ENCODE measurements at places on chromosomes 13 and 19.

DNA sequence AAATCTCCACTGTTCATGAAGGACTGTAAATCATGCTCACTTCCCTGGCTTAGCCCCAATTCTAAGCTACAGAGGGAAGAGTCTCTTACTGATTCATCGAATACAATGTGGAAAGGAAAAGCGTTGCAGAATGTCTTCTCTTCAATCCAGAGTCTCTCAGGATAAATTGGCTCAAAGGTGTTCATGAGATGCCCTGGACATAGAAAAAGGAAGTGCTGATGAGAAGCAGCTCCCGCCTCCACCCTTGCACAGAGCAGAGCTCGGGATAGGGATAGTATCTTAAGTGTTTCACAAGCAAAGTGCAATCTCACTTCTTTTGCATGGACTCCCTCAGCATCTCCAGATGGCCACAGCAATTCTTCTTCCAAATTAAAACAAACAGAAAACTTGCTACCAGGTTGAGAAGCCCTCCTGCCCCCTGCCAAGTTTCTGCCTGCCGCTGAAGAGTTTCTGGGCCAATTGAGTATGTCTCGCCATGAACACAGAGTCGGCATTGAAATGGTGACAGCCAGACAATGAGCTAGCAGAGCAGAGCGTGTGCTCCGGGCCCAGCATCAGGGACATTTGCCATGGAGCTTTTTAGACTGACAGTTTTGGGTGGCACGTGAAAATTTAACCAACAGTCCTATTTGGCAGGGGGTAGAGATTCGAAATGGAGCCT is 85.7 kb downstream of the C13orf42 start:
- no peak for DNase-seq

DNA sequence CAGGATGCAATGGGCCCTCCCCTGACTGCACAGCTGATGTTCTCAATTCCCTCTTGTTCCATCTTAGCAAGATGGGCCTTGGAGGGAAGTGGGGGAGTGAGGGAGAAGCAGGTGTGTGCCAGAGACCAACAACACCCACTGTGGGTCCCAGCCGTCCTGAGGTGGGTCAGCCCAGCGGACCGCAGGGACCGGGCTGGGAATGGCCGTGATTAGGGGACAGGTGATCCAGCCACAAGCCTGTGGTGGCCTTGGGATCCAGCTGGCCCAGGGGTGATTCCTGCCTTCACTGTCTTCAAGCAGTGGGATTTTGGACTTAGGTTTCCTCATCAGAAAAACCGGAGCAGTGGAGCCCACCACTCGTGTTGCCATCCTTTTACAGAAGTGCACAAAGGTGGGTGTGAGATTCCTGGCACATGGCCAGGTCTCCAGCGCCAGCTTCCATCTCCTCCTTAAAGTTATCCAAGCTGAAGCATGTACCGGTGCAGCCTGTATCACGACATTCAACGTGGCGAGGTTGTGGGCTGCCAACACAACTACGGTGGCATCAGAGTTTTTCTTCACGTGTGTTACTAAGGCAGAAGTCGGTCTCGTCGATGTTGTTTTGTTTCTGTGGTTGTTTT is 9.0 kb upstream of the ATP11A start:
- DNase-seq = no peak

DNA sequence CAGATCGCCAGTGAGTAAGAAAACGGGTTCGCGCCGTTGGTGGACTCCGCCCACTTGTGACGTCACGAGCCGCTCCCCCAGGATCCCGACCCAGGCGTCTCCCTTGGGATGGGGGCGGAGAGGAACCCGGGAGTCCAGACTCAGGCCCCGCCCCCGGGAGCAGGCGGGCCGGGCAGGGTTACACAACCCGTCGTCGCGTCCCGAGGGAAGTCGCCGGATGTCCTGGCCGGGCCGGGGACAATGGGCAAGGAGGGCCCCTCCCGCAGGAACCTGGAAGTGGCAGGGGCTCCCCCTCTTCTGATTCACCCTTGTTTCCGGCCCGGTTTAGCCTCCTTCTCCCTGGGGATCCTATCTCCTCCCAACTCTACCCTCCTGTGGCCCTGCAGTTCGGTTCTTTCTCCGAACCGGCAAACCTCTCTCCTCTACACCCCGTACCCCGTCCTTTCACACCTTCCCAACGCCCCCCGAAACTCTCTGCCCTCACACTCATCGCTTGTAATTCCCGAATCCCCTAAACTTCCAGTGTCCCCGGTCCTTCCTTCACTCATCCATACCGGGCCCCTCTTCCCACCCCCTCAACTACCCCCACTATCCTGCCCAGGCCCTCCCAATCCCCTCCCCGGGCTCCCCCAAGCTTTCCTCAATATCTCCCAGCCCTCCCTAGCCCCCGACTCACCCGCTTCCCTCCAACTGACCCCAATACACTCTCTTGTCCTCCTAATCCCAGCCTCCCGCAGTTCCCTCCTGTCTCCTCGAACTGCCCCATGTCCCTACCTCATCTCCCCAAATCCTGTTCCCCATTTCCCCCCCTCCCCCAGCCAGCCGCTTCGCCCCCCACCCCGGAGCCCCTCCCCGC is 20.0 kb upstream of the ERCC1 start:
- peak; percentile 84 for DNase-seq

- no peak for DNase-seq
Observed at GRCh38 chr19:58409010-58409790, 751 bp downstream of the ZNF584 start.

DNA sequence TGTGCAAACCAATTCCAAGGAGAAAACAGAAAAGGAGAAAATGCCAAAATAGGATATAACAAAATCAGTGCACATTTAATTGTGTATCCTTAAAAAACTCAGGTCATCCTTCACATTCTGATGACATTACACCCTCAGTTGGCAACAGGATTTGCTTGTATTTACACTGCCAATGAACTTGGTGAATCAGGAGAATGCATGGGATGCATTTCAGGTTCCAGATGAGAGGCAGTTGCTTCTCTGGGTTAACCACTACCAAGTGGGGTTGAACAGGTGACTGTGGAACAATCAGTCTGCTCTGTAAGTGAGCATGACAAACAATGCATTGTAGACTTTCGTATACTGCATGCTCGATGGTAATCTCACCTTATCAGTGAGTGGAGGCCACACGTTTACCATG is 79.1 kb downstream of the STARD13 start:
- no peak for DNase-seq

GRCh38 chr19:17830567-17831418 is 9.5 kb upstream of the INSL3 start:
- peak; percentile 51 for DNase-seq

DNA sequence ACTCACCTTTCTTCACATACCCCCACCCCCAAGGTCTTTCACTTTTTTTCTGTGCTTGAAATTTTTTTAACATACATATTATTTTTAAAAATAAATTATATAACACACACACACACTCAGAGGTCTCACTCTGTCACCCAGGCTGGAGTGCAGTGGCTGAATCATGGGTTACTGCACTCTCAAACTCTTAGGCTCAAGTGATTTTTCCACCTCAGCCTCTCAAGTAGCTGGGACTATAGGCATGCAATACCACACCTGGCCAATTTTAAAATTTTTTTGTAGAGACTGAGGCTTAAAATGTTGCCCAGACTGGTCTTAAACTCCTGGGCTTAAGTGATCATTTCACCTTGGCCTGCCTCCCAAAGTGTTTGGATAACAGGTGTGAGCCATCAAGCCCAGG is 32.9 kb upstream of the ZNF429 start:
- no peak for DNase-seq

DNA sequence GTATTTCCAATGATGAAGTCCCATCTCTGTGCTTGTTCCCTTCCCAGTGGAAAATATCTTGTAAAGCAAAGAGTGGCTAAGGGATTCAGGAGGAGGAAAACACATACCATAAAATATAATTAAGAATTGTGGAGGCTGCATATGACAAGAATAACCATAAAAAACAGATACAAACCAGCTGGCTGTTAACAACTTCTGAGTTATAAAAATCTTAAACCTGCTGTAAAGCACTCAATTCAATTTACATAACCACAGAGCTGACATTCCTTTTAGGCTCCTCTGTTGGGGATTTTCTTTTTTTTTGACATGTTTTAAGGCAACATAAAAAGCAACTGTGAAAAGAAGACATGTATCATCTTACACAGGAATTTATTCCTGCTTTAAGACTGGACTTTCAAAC is 207.6 kb downstream of the DACH1 start:
- DNase-seq = no peak

DNA sequence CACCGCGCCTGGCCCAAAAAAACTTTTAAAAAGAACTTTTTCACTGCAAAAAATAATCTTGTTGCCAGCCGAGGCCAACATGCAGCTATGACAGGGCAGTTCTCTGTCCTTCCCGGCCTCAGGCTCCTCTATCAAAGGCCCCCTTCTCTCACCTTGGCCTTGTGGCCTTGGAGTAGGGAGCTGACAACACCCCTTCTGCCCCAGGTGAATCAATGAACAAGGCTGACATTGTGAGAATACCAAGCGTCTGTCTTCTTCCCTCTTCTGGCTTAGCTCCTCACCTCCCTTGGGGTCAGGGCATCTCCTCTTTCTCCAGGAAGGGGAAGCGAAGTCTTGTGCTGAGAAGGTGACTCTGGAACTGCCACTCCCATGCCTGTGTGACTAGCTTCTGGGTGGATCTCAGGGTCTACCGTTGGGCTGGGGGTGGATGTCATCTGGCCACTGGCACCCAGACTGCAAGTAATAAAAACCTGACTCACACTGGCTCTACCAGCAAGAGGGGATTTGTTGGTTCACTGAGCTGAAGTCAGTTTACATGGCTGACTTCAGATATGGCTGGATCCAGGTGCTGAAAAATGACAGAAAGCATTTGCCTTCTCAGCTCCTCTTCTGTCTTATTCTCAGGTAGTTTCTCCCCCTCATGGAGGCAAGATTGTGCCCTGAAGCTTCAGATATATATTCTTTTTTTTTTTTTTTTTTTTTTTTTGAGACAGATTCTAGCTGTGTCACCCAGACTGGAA is 6.3 kb downstream of the C19orf38 start:
- no peak for DNase-seq

GRCh38 chr19:53333066-53333462 is 485 bp upstream of the ZNF845 start:
- no peak for DNase-seq

DNA sequence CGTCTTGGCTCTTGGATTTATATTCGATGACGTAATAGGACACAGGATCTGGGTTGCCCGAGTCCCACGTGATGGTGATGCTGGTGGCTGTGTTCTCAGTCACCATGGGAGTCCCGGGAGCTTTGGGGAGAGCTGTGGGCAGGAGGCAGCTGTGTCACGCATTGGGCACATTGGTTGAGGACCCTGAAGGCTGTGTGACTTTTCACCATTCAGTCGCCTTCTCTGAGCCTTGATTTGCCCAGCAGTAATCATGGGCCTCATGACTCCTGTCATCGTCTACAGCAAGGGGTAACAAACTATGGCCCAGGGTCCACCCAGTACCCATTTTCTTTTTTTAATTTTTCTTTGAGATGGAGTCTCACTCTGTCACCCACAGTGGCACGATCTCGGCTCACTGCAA is 96.3 kb downstream of the PTPRS start:
- DNase-seq = no peak

- DNase-seq = no peak
Observed at GRCh38 chr13:73335210-73335609, 276.4 kb downstream of the KLF5 start.

- DNase-seq = no peak
Observed at GRCh38 chr19:42115705-42116104, 16.5 kb downstream of the POU2F2 start.

GRCh38 chr13:95367309-95367843 is 66.1 kb upstream of the ABCC4 start:
- DNase-seq = no peak

GRCh38 chr13:89457977-89458376 is 1786.8 kb downstream of the SLITRK5 start:
- DNase-seq = no peak

DNA sequence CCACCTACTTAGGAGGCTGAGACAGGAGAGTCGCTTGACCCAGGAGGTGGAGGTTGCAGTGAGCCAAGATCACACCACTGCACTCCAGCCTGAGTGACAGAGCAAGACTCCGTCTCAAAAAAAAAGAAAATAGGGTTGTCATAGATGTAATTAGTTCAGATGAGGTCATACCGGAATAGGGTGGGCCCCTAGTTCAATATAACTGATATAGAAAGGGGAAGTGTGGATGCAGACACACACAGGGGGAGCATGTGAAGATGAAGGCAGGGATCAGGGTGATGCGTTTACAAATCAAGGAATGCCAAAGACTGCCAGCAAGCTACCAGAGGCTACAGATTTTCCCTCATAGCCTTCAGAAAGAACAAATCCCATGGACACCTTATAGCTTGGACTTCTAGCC is 24.3 kb upstream of the EEF1AKMT1 start:
- DNase-seq = peak; percentile 15

GRCh38 chr13:89602655-89603054 is 1744.8 kb upstream of the MIR17HG start:
- DNase-seq = no peak

- peak; percentile 17 for DNase-seq
Observed at GRCh38 chr13:41384749-41385503, 72.4 kb upstream of the RGCC start.

- DNase-seq = peak; percentile 13
Observed at GRCh38 chr13:32669030-32669646, 82.9 kb downstream of the PDS5B start.

DNA sequence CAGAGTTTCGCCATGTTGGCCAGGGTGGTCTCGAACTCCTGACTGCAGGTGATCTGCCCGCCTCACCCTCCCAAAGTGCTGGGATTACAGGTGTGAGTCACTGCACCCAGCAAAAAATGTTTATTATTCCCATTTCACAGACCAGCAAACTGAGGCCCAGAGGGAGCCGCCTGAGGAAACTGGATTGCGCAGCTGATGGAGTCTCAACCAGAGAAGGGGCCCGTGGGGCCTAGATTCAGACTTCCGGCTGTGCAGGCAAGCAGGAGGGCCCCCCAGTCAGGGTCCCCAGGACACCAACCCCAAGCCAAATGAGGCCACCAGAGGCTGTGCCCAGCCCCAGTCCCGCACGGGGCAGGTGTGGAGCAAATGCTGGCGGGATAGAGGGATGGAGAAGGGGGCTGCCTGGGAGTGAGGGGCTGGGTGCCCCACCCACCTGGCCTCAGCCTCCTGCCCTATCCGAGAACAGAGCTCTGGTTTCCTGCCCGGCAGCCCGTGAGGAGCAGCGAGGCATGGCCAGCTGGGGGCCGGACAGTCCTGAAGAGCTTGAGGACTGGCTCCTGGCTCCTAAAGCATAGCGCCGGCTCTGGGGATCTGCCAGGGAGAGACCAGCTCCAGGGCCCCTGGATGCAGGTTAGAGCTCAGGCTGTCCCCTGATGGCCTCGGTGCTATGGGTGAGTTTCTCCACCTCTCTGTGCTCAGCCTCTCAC is 22.0 kb downstream of the MISP start:
- no peak for DNase-seq

GRCh38 chr13:22369840-22370239 is 699.0 kb downstream of the FGF9 start:
- DNase-seq = no peak

Measured in CD4-positive, alpha-beta T cell treated with Interleukin-4 for 1 hour (primary cell).